ENCODE measurements at places on chromosomes 2 and 18.

DNA sequence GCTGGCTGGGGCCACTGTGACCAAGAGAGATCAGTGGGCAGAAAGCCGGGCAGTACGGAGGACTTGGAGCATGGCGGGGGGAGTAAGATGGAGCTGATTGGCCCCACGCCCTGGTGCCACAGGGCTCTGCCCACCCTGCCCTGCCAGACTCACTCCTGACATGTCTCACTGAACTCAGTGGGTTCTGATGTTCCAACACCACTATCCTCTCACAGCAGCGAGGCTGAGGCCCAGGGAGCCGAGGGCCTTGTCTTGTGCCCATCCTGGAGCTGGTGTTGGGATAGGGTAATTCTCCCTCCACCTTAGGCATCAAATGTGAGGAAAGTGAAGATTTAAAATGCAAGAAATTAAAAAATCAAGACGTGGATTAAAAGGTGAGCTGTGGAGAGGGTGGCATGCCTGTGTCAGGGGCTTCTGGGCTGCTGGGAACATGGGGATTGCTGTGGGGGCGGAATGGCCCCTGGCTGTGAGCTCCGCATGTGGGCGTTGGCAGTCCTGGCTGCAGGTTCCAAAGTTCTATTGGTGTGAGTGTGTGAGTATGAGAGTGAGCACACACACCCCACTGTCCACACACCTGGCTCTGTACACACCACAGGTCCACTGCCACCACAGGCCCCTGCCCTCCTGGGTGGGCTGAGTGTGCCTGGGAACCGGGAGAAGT lies 283.5 kb upstream of the HS6ST1 start:
- no peak for DNase-seq

- no peak for DNase-seq
Observed at GRCh38 chr18:30917651-30918050, 124.9 kb downstream of the DSC3 start.

GRCh38 chr18:57797209-57797651 lies 5.9 kb downstream of the ATP8B1 start:
- DNase-seq, result no peak

- DNase-seq, result no peak
Observed at GRCh38 chr2:53991948-53992347, 21.2 kb upstream of the PSME4 start.

DNA sequence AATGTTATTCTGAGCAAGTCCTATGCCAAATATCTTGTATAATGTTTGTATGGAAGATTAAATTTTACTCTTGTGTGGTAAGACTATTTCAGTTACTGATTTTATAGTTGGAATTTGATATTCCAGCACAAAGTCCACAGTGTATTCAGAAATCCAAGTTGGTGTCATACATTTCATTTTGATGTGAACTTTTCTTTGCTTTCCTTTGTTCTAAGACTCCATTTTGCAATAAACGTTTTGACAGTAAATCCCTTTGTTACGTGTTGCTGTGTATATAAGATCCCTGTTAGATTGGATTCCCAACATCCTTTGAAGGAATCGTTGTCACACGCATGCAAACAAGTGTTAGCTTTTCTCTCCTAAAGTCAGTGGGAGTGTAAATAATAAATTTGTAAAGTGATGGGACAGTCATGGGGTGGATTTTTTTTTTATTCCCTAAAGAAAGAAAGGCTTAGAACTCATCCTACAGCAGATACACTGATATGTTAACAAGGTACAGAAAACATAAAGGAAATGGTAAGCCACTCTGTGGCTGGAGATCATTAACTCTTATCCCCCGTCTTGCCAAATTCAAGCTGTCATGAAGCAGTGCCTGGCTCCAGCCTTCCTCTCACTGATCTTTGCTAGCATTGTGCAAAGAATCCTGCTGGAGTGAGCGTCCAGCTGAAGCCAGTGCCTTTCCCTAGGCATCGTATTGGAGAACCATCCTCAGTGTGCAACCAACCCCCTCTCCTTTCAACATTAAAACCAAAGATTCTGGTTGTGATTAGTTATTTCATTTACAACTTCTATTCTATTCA lies 127.6 kb upstream of the CDCA7 start:
- DNase-seq, result no peak

DNA sequence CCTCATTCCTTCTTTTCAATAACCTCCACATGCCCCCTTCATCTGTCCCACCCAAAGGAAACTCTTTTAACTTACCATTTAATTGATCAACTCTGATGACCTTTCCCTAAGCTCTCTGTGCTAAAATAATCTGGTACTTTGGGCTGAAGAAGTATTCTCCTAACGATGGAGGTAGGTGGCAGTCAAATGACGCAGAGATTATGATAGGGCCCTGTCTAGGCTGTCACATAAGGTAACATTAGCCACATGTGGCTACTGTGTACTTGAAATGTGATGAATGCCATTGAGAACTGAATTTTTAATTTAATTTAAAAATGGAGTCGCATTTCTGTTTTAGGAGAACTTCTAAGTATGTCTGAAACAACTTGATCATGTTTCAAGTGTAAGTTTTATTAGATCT lies 140.5 kb upstream of the TNP1 start:
- no peak for DNase-seq

DNA sequence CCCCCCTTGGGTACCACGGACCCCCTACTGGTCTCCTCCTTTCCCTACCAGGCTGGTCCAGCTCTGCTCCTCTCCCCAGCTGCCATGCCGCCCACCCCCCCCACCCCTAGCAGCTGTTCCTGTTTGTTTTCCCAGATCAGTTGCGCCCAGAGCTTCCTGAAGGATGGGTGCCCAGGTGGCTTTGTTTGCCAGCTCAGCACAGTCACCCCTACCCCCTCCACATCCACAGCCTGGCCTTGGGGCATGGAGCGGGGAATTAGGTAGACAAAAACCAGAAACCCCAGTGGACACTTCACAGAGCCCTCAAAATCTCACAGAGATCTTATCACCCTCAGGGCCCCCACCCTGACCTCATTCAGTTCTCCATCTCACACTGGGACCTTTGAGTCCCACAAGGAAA lies 3.7 kb upstream of the CRYBA2 start:
- DNase-seq, result no peak

- DNase-seq, result no peak
Observed at GRCh38 chr2:61639721-61640120, 101.6 kb upstream of the XPO1 start.

DNA sequence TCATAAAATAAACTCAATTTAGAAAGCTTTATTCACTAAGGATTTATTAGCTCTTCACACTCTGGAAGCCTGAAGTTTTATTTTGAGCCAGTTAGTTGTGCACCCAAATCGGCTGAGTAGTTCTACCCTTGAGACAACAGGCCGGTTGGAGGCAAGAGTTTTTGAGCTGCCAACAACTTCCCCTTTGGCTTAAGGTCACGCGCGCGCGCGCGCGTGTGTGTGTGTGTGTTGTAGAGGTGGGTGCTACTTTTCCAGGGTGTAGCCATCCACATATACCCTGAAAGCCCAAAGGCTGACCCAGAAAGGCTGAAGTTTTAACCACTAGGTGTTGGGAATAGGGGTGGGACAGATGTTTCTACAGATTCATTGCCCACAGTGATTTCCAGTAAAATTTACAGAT lies 150.2 kb upstream of the LHCGR start:
- no peak for DNase-seq

DNA sequence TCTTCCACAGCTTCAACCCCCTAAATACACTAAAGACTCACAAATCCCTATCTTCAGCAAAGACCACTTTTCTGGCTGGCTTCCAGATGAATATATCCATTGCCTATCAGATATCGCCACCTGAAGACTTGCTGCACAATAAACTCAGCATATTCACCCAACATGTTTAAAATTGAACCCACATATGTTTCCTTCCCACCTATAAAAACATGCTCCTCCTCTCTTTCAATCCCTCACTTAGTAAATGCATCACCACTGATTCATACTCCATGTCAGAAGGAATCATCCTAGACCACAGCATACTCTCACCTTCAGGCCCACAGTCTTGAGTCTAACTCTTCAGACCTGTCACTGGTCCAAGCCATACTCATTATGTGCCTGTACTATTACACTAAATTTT lies 5.3 kb downstream of the SPC25 start:
- DNase-seq, result no peak

GRCh38 chr2:181554061-181554830 lies 97.1 kb downstream of the ITGA4 start:
- DNase-seq, result no peak

DNA sequence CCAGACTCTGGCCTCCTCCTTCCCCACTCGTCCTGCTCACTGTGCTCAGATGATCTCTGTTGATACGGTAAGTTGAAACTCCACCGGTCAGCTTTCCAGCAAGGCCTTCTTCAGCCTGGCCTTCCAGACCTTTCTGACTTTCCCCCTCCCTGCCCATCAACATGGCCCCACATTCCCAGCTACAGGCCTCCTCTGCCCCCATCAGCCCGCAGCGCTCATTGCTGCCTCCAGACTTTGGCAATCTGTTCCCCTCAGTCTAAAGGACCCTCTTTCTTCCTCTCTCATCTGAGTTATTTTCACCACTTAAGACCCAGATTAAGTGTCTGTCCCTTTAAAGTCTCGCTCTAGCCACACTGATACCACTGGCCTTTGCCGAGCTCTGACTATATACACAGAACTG lies 10.6 kb downstream of the LOXHD1 start:
- DNase-seq, result no peak

- no peak for DNase-seq
Observed at GRCh38 chr2:70557171-70557838, 3.7 kb upstream of the TGFA start.

DNA sequence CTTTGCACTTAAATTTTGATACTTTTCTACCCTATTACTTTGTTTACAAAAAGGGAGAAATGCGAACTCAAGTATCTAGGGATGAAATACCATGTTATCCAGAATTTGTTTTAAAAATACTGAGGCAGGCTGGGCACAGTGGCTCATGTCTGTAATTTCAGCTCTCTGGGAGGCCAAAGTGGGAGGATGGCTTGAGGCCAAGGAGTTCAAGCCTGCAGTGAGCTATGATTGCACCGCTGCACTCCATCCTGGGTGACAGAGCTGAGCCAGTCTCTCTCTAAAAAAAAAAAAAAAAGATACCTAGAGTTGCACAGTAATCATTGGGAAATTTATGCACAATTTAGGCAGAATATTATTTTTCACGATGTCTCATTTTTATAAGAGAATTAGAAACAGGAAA lies 12.4 kb upstream of the VAPA start:
- DNase-seq, result no peak

DNA sequence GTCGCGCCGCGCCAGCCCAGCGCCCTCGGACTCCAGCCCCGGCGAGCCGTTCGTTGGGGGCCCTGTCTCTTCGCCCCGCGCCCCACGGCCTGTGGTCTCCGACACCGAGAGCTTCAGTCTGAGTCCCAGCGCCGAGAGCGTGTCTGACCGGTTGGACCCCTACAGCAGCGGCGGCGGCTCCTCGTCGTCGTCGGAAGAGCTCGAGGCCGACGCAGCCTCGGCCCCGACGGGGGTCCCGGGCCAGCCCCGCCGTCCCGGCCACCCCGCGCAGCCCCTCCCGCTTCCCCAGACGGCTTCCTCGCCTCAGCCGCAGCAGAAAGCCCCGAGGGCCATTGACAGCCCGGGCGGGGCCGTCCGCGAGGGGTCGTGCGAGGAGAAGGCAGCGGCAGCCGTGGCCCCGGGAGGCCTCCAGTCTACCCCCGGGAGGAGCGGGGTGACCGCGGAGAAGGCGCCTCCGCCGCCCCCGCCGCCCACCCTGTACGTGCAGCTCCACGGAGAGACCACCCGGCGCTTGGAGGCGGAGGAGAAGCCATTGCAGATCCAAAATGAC lies 1.4 kb downstream of the PHLPP1 start:
- peak; percentile 42 for DNase-seq

GRCh38 chr2:239159476-239159911 lies 241.3 kb downstream of the HDAC4 start:
- no peak for DNase-seq

DNA sequence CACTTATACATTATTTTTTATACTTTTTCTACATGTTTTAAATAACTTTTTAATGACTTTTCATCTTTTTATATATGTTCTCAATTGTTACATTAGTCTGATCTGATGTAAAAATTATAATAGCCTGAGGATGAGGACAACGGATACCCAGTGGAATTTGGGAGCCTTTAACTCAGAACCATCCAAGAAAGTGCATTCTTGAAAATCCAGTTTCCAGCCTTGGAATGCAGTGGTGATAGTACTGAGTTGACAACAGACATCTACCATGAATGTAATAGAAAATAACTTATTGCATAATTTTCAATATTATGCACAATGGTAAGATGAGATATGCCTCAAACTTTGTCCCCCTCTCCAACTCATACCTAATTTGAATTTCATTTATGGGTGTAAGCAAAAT lies 120.7 kb upstream of the ZC3H15 start:
- no peak for DNase-seq

- DNase-seq, result peak; percentile 81
Observed at GRCh38 chr18:63161032-63161760, 158.4 kb downstream of the BCL2 start.

DNA sequence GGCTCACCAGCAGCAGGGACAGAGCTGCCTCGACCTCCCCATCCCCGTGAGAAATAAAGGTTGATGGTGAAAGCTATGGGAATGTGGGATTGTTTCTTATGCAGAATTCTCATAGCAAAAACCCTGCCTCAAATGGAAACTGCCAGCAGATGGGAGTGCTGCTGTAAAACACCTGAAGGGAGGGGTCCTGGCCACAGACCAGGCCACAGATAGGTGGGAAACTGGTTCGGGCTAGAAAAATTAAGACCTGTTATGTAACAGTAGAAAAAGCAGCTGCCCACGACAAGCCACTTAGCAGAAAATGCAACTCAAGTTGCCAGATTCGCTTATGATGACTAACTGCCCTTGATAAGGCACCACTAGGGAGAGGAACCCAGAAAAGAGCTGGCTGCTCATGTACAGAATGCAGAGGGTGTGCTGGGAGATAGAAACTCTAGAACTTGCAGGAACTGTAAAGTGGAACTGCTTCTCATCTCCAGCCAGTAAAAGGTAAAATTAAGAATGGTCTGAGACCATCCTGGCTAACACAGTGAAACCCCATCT lies 114.5 kb upstream of the SALL3 start:
- DNase-seq, result no peak

- no peak for DNase-seq
Observed at GRCh38 chr2:41871080-41871479, 176.7 kb upstream of the PKDCC start.

DNA sequence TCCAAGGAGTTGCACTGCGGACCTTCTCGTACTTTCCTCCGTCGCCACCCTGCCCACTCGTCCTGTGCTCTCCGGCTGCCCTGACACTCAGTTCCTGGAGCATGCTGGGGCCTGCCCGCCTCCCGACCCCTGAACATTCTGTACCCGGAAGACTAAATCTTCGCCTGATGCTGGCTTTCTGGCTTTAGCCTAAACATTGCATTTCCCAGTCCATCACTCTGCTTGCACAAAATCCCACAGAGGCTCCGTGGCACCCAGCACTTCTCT lies 550 bp upstream of the SFXN5 start:
- DNase-seq, result no peak

DNA sequence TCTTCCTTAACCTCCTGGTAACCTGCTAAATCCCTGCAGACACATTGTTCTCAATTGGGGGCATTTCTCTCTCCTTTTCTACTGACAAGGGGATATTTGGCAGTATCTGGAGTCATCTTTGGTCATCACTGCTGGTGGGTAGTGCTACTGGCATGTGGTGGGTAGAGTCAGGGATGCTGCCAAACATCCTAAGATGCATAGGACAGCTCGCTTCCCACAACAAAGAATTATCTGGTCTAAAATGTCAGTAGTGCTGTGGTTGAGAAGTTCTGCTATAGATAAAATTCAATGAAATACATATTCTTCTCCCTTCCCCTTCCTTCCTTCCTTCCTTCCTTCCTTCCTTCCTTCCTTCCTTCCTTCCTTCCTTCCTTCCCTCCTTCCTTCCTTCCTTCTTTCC lies 18.7 kb upstream of the LHCGR start:
- no peak for DNase-seq

- DNase-seq, result peak; percentile 49
Observed at GRCh38 chr2:20516646-20517341, 69.9 kb downstream of the RHOB start.

GRCh38 chr18:43805646-43806194 lies 528.4 kb upstream of the SYT4 start:
- no peak for DNase-seq
